ENCODE measurements at places on chromosomes 5 and 9.
A peak's percentile ranks its signal among the peaks of the same experiment; 100 is the strongest.

GRCh38 chr9:133943781-133944745 lies 48.1 kb downstream of the VAV2 start:
- no peak overlapping the region for H3K27ac ChIP-seq
- H3K4me3 ChIP-seq: no peak overlapping the region
- H3K27me3 ChIP-seq: no peaks in the 10 kb centered on the region
- H3K4me1 ChIP-seq: peaks cover 16% of the 10 kb centered on the region

- H3K27ac ChIP-seq: no peak overlapping the region
- DNase-seq: no peak
- H3K4me3 ChIP-seq: no peak overlapping the region
- no peaks in the 10 kb centered on the region for H3K27me3 ChIP-seq
- H3K36me3 ChIP-seq: no peaks in the 10 kb centered on the region
These were observed 372.2 kb downstream of the NFIB start for GRCh38 chr9:13941714-13942113.

- no peak for DNase-seq
- H3K27me3 ChIP-seq: no peaks in the 10 kb centered on the region
- H3K4me3 ChIP-seq: no peak overlapping the region
- H3K27ac ChIP-seq: no peak overlapping the region
- H3K36me3 ChIP-seq: no peaks in the 10 kb centered on the region
- H3K4me1 ChIP-seq: no peaks in the 10 kb centered on the region
These were observed 85.1 kb downstream of the NDUFAF2 start for GRCh38 chr5:61030163-61030482.

DNA sequence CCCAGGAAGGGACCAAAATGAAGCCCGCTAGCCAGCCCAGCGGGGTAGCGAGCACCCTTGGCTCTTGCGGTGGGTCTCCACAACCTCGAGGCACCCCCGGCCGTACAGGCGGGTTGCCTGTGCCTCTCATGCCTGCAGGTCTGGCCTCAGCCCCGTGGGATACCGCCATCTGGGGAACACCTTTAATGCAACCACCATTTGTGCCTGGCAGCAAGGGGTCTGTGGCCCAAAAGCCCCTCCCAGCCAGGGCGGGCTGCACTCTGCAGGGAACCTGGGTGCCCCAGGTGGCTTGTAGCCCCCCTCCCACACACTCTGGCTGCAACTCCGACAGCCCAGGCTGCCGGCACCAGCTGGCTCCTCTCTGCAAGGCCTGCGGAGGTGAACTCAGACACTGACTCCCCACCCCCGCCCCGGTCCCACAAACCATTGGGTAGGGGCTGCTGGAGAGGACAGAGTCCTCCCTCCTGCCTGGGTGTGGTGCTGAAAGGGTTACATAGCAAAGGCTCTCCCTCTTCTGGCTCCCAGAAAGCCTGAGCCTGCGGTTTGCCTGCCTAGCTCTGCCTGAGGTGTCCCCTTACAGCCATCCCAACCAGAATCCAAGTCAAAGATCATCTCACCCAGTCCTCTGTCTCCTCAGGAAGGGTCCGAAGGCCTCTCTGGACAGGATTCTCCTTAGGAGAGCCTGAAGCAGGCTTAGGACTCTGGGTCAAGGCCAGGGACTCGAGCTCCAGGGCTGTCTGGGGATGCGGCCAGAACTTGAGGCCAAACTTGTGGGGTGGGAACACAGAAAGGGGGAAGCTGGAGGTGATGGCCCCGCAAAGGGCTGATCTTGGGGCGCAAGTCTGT lies 109.4 kb downstream of the PSD2 start:
- H3K4me3 ChIP-seq: no peak overlapping the region
- no peaks in the 10 kb centered on the region for H3K27me3 ChIP-seq
- no peaks in the 10 kb centered on the region for H3K36me3 ChIP-seq
- peaks cover 21% of the 10 kb centered on the region for H3K4me1 ChIP-seq
- DNase-seq: peak; percentile 46

GRCh38 chr9:18526685-18527084 lies 52.7 kb downstream of the ADAMTSL1 start:
- no peaks in the 10 kb centered on the region for H3K36me3 ChIP-seq
- no peak for DNase-seq
- no peak overlapping the region for H3K4me3 ChIP-seq

DNA sequence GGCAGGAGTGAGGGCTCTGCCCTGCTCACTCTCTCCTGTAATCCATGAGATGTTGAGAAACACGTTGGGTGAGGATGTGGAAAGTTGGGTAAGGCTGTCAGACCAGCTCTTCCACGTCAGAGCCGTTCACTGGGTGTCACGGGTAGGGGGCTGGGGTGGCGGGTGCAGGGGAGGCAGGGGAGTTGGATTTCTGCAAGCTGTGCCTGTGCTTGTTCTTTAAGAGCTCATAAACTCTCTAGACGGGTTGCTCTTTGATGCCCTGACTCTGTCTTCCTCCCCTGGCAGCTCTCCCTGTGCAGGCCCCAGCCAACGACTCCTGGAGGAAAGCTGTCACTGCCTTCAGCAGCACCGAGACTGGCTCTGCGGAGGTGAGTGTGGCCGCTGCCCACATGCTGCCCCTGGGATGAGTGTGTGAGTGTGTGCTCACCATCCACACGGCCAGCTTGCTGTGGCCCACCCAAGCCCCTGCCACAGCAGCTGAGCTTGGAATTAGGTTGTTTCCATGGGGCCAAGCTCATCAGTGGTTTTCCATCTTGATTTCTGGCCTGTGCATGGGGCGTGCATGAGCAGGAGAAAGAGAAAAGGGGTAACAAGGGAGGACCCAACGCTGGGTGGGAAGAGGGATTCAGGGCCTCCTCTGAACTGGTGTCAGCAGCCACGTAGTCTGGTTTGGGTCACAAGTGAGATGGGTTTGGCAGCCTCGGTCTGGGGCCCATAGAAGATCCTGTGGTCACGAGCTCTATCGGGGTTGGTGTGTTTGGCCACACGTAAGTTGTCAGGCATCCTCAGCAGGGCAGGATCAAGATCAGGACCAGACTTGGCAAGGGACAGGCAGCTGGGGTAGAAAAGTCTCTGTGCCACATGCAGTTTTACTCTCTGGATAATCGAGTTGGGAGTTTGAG lies 21.0 kb upstream of the POMT1 start:
- peaks cover 40% of the 10 kb centered on the region for H3K36me3 ChIP-seq
- DNase-seq: no peak
- no peak overlapping the region for H3K27ac ChIP-seq
- no peak overlapping the region for H3K4me3 ChIP-seq

DNA sequence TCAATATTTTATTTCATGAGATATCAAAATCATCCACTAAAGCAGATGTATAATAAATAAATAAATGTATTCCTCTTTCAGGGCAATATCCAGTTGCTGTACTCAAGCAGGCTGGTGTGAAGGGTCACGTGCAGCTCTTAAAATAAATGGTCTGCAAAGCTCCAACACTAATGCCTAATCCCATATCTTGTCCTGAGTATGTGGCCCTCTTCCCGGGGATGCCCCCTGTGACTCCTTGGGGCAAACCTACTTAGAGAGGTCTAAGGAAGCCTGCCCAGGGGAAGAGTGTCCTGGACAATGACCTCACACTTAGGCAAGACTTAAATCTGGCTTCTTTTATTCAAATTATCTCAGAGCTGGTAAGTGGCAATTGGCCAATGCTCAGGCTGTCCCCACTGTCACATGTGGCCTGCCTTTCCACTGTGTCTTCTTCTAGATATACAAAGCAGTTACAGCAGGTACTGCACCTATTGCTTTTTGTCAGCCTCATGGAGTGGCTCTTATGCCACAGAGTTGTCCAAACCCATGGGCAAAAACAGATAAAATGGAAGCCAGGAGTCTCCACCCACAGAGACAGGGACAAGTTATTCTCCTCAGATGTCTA lies 55.3 kb downstream of the SEMA5A start:
- no peak overlapping the region for H3K27ac ChIP-seq
- no peaks in the 10 kb centered on the region for H3K36me3 ChIP-seq
- no peak overlapping the region for H3K4me3 ChIP-seq
- DNase-seq: no peak
- no peaks in the 10 kb centered on the region for H3K27me3 ChIP-seq

- H3K27me3 ChIP-seq: no peaks in the 10 kb centered on the region
- no peak overlapping the region for H3K27ac ChIP-seq
- no peak overlapping the region for H3K4me3 ChIP-seq
- H3K36me3 ChIP-seq: no peaks in the 10 kb centered on the region
- DNase-seq: peak; percentile 46
- peaks cover 23% of the 10 kb centered on the region for H3K4me1 ChIP-seq
These were observed 26.6 kb upstream of the CRB2 start for GRCh38 chr9:123329329-123329955.

GRCh38 chr9:95004411-95005277 lies 278.1 kb downstream of the AOPEP start:
- H3K4me3 ChIP-seq: peak overlapping the region; percentile 72
- peak overlapping the region; percentile 100 for H3K27ac ChIP-seq
- DNase-seq: peak; percentile 73
- H3K4me1 ChIP-seq: peaks cover 21% of the 10 kb centered on the region

- H3K27me3 ChIP-seq: no peaks in the 10 kb centered on the region
- no peaks in the 10 kb centered on the region for H3K4me1 ChIP-seq
- no peaks in the 10 kb centered on the region for H3K36me3 ChIP-seq
- no peak overlapping the region for H3K4me3 ChIP-seq
- DNase-seq: no peak
These were observed 509.1 kb downstream of the DTWD2 start for GRCh38 chr5:118479285-118479684.

Measured in body of pancreas (tissue), 4 donors.